PC-9 (cell line): ENCODE measurements at places on chromosomes 16 and 17.

DNA sequence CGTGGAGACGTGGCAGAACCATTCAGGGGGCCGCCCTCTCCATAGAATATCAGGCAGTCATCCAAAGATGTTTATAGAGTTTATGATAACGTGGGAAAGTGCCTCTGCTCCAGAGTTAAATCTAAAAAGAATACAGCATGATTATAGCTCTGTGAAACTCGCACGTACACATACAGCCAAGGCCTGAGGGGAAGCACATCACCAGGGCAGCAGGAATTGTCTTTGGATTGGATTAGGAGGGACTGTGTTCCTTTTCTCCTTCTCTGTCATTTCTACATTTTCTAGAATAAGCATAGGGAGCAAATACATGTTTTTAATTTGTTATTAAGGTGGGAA lies 26.9 kb downstream of the EEF2K start:
- DNase-seq = no peak

GRCh38 chr16:52591934-52592592 lies 45.1 kb upstream of the TOX3 start:
- no peak for DNase-seq

DNA sequence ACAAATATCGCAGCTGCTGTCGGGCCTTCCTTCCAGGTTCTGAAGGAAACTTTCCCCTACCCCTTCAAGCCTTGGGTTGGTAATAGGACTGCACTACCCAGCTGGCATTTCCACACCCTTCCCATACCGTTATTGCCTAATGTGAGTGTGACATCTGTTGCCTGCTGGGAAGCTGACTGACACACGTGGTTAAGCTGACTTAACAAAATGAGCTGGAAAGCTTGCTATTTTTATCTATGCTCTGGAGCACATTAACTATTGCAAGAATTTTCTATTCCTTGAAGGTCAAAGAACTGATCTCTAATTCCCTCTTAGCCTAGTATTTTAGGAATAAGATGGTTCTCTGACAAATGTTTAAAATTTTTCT lies 79.5 kb downstream of the PMP22 start:
- no peak for DNase-seq

DNA sequence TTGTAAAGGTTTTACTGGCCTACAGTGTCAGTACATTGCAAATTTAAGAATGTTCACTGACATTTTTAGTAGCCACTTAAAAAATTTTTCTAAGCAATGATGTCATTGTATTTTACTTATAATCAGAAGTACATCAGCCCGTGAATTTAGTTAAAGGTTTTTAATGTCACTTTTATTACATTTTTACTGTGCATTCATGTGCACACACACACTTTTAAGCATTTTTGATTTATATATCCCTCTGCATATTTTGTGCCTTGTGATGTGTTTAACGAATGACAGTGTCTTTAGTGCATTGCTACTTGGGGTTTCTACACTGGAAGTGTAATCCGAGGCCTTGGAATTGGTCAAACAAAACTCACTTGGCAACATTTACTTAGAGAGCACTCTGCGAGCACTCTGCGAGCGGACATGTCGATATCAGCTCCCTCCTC lies 190.4 kb downstream of the WWOX start:
- no peak for DNase-seq

DNA sequence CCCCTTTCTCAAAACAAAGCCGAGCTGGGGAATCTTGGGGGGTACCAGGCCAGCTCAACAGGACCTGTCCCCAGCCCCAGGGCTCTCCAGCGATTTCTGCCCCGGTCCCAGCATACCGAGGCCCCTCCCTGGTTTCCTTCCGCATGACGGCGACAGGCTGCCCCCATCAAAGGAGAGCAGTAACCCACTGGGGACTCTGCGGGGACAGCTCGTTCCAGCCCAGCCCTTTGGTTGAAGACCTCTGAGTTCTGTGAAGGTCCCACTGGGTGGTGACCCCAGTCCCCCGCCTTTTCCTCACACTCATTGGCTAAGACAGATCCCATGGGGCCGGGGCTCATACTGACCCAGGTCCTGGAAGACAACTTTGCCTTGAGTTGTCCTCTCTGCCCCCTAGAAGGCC lies 4.1 kb downstream of the SMTNL2 start:
- no peak for DNase-seq

DNA sequence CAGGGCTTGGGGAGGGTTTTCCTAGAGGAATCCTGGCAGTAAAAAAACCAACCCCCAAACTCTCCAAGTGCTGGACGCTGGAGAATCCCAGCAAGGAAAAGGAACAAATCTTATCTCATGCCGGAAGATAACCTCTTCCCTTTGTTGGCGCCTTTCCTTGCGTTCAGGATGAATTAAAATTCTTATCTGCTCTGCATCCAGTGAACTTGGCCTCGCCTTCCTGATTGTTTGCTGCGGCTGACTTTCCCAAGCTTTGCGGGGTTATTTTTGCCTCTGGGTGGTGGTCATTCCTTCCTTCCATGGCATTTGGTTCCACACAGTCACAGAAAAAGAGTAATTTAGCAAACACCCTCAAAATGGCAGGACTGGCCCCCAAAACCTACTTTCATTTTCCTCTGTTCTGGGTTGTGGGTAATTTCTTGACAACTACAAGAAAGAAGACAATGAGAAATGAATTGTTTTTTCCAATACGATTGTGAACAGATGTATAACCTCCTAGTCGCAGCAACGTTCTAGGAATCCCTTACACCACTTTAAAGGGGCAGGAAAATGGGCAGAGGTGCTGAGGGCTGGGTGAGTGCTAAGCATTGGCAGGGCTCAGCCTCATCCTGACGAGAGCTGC lies 77.8 kb downstream of the MRC2 start:
- no peak for DNase-seq

DNA sequence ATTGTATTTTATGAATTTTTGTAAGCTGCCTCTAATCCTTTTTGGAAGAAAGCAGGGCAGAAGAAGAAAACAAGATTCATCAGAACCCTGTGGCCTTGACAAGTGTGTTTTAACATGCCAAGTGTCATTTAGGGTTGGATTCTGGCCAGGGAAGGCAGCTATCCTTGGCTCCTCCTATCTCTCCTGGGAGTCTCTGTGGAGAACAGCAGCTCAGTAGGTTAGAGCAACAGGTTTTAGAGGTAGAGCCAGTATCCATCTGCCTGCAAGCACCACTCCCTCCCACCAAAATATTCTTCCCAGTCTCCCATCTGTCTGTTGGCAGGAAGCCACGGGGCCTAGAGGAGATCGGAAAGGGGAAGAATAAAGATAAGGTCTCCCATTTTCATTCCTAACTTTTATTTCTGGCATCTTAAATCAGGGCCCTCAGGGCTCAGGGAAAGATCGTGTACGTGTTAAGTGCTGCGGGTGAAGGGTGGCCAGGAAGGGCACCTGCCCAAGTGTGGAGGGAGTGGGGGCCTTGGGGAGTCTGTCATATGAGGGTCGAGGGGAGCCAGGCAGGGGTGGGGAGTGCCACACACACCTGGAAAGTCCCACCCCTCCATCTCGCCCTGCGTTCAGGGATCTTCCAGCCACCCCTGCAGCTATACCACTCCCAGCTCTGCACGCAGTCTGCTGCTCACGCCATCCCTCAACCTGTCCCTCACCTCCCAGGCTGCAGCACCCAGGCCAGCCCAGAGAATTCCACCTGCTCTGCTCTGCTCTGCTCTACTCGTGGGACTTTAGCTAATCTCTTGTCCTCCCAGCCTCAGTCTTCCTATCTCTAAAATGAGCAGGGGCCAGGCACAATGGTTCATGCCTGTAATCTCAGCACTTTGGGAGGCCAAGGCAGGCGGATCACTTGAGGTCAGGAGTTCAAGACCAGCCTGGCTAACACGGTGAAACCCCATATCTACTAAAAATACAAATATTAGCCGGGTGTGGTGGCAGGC lies 17.1 kb upstream of the CPSF4L start:
- DNase-seq = no peak

- no peak for DNase-seq
Measured at GRCh38 chr16:81390840-81391239, 53.8 kb upstream of the CMIP start.

- no peak for DNase-seq
Measured at GRCh38 chr16:79264237-79265109, 336.1 kb downstream of the MAF start.

DNA sequence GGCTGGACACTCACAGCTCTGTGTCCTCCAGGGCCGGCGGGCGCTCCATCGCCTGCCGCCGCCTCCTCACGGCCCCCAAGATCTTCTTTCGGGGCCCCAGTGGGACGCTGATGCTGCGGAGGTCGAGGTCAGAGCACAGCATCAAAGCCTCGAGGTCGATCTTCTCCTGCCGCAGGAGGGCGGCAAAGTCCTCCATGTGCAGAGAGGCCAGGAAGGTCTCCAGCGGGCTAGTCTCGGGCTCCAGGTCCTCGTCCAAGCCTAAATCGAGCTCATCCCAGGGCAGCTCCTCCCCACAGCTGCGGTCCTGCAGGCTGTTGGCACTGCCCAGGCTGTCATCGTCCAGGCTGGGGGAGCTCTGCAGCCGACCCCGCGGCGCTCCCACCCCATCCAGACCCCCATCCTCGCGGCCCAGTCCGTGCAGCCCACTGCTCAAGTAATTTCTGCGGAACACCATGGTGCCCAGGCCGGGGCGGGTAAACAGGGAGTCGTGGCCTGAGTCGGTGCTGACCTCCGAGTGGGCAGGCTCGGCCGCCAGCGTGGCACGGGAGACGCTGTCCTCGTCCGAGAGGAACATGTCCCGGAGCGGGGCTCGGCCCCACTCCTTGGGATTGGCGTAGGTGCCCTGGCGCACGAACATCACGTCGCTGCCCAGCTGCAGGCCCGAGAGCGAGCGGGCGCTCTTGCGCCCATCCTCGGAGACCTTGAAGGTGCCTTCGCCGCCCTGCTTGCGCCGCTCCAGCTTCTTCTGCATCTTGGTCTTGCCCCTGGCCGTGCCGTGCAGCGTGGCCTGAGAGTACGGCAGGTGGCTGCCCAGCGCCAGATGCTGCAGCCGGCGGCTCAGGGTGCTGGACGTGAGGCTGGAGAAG lies 3.4 kb downstream of the USH1G start:
- no peak for DNase-seq

- no peak for DNase-seq
Measured at GRCh38 chr17:78031435-78031834, 72.9 kb downstream of the TNRC6C start.

GRCh38 chr17:44529864-44530263 lies 26.7 kb upstream of the GPATCH8 start:
- DNase-seq = no peak

DNA sequence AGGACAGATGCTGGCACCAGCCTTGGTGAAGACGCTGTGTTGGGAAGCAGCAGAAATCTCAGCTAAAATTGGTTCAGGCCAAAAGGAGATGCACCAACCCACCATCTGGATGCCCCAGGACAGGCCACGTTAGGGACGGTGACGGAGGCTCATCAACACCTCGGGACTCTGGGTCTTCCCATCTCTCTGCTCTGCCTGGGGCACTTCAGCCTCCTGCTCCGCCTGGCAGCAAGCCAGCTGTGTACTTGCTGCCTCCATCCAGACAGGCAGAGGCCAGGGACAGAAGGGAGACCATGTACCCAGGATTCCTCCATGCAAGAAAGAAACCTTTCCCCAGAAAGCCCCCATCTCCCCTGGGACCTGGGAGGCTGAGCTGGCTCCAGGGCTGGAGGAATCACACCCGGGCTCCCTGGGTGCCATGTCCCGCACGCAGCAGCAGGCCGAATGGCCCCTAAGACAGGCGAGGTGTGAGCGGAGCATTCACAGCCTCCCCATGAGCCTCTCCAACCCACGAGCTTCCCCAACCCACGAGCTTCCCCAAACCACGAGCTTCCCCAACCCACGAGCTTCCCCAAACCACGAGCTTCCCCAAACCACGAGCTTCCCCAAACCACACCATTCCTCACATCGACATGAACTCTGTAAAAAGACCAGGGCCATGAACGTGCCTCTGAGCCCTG lies 274.5 kb downstream of the C16orf95 start:
- no peak for DNase-seq
